Natural killer cell treated with Interleukin-12 subunit alpha and Interleukin-12 subunit beta and Interleukin-15 and Interleukin-18, amount 100 ng/mL, for 72 hours (primary cell): ENCODE measurements at places on chromosomes 1 and 21.

GRCh38 chr1:11229203-11229602 is 33.1 kb downstream of the MTOR start:
- no peak for DNase-seq

- no peak for DNase-seq
Observed at GRCh38 chr1:51009381-51009780, 39.3 kb downstream of the CDKN2C start.

- peak; percentile 55 for DNase-seq
Observed at GRCh38 chr1:29635501-29636263, 399.4 kb downstream of the PTPRU start.

DNA sequence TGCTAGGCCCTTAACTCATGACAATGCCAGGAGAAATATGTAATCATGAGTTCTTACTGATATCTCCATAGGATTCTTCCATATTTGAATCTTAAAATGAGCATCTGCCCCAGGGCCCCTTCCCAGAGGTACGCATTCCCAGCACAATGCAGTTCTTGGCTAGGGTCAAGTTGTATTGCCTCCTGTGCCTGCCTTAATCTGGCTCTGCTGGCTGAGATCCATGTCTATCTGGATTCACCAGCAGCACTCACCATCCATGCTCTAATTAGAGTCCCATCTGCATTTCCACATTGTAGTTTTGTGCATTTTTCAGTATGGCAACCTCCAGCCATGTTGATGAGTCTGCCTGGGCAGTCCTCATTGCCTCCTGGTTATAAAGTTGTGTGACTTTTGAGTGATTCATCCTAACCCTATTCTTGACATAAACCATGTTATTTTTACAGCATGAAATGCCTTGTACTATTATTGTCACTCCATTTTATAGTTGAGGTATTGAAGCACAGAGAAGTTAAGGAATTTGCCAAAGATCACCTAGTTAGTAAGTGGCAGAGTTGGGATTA is 55.9 kb downstream of the CAMSAP2 start:
- DNase-seq, result no peak

DNA sequence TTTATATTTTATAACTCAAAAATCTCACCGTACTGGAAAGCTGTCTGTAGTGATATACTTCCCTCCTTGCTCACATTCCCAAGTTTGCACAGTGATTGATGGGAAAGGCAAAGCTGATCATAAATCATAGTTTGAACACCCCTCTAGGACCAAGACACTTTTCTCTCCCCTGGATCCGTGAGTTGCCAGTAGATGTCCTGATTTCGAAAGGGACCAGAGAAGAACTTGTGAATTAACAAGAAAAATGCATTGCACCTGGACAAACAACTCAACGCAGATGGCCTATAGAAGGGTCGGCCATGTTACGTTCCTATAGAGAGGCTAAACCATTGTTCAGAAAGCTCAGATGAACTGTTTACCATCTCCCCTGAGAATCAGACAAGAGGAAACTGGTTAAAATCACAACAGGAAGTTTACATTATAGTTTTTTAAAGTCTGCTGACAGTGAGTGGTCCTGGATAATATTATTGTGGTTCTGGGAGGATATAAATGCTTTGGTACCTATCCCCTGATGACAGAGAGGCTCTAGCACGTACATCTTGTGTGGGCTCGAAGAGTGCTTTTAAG is 124.0 kb upstream of the SLC45A1 start:
- DNase-seq, result no peak

DNA sequence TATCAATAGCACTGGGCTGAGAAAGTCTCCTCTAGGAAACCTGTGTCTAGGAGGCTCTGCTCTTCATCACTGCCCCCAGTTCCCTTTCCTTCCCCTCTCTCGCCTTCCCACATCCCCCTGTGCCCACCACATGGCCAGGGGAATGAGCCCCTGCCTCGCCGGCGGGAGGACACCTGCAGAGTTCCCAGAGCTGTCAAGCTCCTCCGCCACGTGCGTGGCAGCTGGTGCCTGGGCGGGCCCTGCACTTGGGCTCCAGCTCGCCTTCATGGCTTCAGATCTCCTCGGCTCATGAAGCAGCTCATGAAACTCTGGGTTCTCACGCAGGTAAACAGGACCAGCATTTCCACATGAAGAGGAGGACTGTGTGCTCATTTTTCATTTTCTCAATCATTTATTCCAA is 62.8 kb downstream of the SIM2 start:
- DNase-seq, result no peak
